ENCODE measurements at places on chromosomes 3 and 15.
A peak's percentile ranks its signal among the peaks of the same experiment; 100 is the strongest.

- no peak for DNase-seq
Observed at GRCh38 chr15:98927996-98928395, 79.6 kb downstream of the PGPEP1L start.

DNA sequence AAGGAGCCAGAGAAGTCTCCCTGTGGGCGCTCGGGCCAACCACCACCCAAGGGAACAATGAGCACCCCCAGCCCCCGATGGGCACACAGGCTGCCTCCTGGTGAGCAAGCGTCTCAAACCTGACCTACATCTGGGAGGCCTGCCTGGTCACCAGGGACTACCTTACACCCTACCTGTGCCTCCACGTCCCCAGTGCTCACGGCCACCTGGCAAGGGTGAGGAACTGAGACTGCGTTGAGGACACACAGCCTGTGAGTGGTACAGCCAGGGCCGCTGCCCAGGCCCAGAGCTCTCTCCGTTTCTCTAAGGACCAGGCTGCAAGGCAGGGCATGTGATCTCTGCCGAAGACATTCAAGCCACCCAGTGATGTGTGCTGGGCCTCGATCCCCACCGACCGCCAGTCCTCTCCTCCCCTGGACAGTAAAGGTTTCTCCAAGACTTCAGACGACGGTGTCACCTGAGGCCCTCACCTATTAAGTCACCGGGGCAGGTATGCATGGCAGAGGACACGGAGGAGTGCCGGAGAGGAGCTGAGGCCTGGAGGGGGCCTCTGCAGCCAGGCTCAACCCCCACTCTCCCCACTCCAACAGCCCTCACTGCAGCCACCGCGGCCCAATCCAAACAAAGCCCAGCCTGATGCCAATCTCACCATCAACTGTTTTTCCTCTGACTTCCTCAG, 2.8 kb downstream of the GOLGA8A start:
- DNase-seq = no peak

- DNase-seq = no peak
Observed at GRCh38 chr15:42160136-42160535, 3.7 kb upstream of the PLA2G4F start.

- no peak for DNase-seq
Observed at GRCh38 chr3:42339321-42339720, 71.1 kb downstream of the LYZL4 start.

- no peak for DNase-seq
Observed at GRCh38 chr3:13236557-13237173, 163.4 kb upstream of the IQSEC1 start.

GRCh38 chr3:10983219-10983916, 9.2 kb upstream of the SLC6A1 start:
- DNase-seq = peak; percentile 11

DNA sequence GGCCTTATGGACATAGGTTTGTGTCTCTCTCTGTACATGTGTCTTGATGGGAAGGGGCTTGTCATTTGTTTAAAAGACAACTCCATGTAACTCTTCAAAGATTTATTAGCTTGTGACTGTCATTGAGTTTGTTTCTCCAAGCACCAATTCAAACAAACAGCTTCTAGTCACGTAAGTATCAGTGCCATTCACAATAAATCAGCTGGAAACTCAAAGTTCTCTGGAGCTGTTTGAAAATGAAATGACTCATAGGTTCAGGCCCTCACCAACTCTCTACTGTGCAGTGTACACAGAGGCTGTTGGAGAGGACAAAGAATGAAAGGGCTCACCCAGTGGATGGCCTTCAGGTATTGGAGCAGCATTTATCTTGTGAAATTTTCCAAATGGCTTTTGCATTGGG, 476.3 kb downstream of the AGBL1 start:
- no peak for DNase-seq

DNA sequence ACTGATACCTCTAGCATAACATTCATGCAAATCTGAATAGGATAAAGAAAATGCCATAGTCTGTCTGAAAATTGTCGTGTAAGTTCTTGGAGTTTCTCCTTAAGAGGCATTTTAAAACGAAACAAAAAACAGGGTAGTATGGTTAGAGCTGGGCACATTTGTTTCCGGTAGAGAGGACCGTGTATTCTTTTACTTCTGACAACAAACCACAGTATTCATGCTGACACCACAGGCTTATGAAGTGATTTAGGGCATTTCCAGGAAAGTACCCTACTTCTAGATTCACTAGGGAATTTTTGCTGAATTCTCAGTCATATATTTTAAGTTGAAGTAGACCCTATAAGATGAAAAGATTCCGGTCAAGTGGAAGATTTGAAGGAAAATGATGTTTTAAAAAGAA, 541.3 kb downstream of the UNC13C start:
- no peak for DNase-seq

- no peak for DNase-seq
Observed at GRCh38 chr3:115062009-115062408, 85.1 kb downstream of the ZBTB20 start.

DNA sequence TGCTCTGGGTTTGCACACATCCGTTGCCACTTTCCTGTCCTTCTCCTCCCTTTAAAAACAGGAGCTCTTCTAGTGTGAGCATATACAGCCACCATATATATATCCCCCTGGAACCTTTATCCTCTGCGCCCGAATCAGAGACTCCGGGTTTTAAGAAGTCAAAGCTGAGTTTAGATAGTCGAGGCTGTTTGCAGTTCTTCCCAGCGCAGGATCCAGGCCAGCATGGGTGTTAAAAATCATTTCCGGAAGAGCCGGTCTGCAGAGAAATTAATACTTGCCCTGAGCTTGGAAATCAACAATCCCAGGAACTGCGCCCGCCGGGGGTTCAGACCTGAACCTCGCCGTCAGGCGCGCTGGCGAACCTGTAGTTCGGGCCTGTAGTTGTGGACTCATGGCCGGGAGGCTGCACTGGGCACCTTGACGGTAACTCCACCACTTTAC, 2.3 kb downstream of the SHOX2 start:
- DNase-seq = no peak

DNA sequence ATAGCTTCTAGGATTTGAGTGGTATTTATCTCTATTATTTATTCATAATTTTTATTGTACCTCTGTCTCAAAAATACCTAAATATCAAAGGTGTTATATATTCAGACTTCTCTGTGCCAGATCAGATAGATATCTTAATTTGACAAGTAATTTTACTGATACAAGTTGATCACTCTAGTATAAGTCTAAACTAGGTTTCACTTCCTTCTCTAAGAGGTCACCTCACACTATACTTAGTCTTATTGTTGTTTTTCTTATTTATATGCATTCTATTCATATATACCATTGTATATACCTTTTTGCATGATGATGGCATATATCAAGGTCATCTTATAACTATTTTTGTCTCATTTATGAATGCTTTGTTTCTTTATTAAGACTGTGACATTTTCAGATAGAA, 26.4 kb upstream of the HGD start:
- DNase-seq = no peak

DNA sequence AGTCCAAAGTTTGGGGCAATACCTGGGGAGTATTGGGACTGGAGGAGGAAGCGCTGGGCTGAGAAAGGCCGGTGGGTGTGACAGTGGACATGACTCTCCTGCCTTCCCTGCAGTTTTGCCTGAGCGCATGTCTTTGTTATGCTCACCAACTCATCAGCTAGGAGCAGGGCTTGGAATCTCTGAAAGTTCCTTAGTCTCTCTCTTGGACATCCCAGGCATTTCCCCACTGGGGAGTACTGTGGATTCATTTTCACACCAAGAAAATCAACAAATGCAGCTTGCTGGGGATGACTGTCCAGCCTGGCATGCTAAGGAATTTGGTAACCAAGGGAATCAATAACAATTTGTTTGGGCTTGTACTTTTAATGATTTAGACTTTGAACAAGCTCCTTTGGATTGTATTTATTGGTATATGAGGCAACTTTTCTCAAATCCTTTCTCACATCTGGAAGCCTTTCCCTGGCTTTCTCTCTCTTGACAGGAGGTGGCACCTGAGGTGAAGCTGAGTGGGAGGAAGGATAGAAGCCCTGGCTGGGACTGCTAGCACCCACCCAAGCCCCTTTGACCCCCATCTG, 48.5 kb upstream of the CHST2 start:
- DNase-seq = peak; percentile 83

GRCh38 chr3:78368636-78369345, 1328.9 kb downstream of the ROBO2 start:
- peak; percentile 18 for DNase-seq

- peak; percentile 67 for DNase-seq
Observed at GRCh38 chr3:29605845-29606244, 325.0 kb downstream of the RBMS3 start.

- DNase-seq = no peak
Observed at GRCh38 chr3:132964266-132964665, 73.9 kb upstream of the TMEM108 start.

DNA sequence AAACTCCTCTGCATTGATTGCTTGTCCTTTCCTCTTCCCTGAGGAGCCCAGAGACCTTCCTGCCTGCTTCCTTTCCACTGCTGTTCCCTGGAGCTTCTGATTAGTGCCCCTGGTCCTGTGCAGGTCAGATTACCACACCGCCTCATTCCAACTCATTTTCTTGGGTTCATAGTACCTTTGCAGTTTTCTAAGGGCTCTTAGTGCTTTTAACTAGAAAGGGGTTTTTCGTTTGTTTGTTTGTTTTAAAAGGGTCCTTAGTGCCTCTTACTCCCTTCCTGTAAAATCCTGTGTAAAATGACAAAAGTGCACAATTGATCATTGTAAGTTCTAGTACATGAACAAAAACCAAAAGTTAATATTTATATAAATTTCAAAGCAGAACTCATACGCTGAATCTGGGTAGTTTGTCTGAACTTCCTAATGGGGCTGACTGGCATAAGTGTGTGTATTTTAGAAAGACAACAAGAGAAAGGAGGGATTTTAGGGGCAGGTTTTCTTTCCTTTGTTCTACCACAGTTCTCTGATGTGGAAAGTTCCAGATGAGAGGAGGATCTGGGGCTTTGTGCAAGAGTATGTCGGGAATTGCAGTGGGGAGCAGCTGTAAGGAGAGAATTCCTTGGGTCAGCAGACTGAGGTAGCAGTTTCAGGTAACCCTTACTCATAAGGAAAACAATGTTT, 30.6 kb downstream of the SNRK start:
- DNase-seq = no peak

GRCh38 chr3:177482048-177482691, 284.9 kb upstream of the TBL1XR1 start:
- peak; percentile 37 for DNase-seq

DNA sequence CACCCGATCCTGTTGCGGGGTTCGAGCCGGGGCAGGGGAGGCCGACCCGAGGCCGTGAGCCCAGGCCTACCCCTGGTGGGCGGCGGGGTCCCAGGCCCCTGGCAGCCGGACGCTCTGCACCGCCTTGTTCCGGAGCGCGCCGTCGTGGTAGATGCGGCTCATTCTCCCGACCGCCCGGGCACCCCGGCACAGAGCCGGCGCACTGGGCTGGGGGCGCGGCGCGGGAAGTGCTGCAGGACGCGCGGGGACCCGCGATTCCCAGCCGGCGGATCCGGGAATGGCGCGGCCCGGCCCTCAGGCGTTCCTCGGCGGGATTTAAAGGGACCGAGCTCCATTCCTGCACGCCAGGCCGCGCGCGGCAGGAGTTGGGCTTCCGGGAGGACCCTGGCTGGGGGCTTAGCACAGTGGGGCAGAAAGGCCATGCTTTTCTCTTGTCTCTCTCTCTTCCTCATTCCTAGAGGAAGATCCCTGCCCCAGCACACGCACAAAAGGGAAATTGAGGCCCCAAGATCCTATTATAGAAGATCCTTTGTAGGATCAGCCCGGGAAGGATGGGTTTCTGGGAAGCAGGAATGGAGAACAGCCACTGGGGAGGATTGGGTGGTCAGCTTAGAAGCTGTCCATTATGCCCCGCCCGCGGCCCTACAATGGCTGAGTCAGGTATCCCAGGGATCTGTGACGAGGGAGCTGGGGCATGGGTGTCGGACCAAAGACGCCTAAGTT, at the start of gene ARPIN:
Gene ARPIN, minus strand, starts transcription at position 279 of the 723 bp plus-strand sequence. Its CDS starts 117 bp downstream, at position 162.
- peak; percentile 59 for DNase-seq

- DNase-seq = peak; percentile 34
Observed at GRCh38 chr15:101276501-101277037, 716 bp downstream of the SELENOS start.

DNA sequence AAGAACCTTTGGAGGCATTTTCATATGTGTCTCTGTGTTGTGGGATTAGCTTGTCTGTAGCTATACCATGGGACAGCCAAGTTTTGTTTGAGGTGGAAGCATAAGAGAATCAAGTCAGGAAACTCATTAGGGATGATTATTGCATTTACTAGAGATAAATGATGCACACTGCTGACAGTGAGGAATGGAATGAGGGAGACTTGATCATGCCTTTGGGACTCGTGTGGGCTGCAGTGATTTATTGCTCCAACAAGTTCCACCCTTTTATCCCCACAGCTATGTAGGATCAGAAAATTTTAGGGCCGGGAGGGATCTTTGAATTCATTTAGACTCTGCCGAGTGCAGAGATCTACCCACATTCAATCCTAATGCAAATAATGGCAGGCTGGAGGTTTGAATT, 16.3 kb downstream of the ZNF385D start:
- DNase-seq = peak; percentile 83

- DNase-seq = no peak
Observed at GRCh38 chr3:5347486-5347885, 160.0 kb downstream of the EDEM1 start.

DNA sequence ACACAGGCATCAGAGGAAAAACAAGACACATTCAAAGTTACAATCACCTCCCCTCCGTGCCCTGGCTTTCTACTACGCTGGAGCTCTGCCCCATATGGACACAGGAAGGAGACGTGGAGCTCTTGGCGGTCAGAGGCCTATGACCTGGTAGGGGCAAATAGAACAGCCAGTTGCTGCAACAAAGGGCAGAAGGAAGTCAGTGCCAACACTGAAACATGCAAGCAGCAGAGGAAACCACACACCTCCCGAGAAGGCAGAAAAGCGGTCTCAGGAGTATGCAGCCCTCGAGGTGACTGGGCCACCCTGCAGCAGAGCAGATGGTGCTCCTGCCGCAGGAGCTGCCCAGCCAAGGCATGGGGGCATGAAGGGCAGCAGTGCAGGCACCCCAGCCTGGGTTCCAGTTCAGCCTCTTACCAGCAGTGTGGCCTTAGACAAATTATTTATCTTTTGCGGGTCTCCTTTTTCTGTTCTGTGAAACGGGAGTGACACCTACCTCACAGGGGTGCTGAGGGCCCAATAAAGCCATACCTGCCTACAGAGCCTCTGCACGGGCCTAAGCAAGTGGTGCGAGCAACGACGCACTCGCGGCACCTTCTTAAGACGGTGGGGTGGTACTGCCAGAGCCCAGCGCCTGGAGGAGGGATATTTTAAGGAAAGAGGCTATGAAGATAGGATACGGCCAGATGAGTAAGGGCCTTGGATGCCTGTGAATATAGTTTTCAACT, 8.6 kb downstream of the ZXDC start:
- DNase-seq = no peak

- peak; percentile 43 for DNase-seq
Observed at GRCh38 chr3:154121701-154122551, 736 bp downstream of the ARHGEF26 start.

GRCh38 chr15:32701863-32702262, 15.9 kb upstream of the GREM1 start:
- DNase-seq = no peak

GRCh38 chr15:50138391-50138790, 19.4 kb upstream of the ATP8B4 start:
- no peak for DNase-seq

DNA sequence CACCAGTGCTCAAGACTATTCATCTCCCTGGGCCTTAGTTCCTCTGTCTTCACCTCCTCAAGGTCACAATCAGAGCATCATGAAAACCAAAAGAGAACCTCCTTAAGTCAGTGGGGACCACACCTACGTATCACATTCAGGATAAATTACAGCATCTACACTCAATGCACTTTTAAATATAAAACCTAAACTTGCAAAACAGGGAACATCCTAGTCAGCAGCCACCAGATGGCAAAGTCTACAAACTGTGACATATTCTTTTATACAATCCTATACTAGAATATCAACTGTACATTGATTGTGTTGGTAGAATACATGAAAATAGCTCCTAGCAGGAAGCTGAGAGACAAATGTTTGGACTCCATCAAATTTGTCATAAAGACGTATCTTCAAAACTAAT, 7.9 kb downstream of the KIF9 start:
- no peak for DNase-seq

Measured in fibroblast of skin of right quadriceps (primary cell).